ENCODE measurements at places on chromosomes 2 and 18.
A peak's percentile ranks its signal among the peaks of the same experiment; 100 is the strongest.

DNA sequence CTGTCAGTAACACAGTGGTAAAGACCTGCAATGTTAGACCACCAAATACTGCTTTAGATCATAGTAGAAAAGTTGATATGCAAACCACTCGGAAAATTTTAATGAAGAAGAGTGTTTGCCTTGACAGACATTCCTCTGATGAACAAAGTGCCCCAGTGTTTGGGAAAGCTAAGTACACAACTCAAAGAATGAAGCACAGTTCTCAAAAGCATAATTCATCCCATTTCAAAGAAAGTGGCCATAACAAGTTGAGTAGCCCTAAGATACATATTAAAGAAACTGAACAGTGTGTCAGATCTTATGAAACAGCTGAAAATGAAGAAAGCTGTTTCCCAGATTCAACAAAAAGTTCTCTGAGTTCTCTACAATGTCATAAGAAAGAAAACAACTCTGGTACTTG lies 27.5 kb downstream of the GEN1 start:
- DNase-seq: no peak

DNA sequence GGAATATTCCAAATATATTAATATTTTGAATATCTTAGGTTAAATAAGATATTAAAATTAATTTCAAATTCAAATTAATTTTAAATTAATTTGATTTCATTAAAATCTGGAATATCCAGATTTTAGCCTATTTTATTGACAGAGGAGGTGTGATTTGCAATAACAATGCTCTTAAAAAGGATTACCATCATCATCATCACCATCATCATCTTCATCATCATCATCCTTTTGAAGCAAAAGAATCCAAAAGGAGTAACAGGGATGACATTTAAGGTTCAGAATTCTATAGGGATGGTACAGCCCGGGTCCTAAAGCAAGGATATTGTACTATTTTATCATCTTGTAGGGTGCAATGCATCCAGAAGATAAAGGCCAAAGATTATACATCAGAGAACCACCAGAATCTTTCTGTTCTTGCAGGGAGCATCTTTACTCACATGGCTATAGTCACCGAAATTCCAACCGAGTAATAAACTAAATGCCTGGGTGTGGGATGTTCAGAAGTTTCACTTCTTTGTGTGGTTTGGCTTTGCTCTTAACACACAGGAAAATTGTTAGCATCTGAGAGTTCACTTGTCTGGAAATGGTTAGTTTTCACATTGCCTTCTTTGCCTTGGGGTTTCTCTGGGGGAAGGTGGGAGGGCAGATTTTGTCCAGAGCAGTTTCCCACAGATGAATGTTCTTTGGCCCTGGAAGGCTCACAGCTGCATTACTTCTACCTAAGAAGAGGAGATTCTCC lies 99.1 kb upstream of the ITGA6 start:
- peak; percentile 19 for DNase-seq

GRCh38 chr2:174963437-174964400 lies 41.5 kb downstream of the CHN1 start:
- DNase-seq: no peak

DNA sequence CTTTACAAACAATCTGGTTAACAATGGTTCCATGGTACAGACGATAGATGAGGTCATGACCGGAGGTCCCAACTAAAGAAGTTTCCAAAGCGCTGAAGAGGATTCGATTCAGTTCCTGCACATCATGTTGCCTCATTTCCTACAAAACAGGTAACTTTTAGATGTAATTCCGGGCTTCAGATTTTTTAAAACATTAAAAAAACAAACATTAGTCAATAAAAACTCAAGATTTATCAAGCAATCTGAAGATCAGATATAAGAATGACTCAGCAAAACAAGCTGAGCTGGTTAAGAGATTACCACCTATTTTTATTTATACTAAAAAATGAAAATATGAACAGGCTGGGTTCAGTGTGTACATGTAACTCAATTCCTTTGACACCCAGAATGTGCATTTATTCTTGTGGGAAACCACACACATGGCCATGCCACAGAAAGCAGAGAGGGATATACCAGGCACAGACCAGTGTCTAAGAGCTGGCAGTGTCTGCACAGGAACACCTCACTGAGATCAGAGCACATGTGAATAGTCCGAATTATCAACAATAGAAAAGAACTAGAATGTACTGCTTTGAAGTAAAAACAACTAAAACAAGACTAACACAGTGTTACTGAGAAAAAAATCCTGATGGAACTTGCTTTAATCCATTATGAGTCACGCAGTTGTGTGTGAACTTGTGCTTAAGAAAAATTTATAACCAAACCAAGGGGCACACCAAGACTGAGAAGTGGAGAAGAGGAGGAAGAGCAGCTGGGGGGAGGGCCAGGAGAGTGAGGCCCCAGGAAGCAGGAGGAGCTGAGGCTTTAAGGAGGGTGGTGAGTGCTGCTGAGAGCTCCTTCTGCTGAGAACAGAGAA lies 9.5 kb downstream of the USP40 start:
- DNase-seq: peak; percentile 79

- DNase-seq: peak; percentile 78
These were observed 613 bp downstream of the COL5A2 start for GRCh38 chr2:189178726-189179569.

All from IMR-90 (cell line).